NCI-H187 (cell line): ENCODE measurements at places on chromosomes 3 and 15.

DNA sequence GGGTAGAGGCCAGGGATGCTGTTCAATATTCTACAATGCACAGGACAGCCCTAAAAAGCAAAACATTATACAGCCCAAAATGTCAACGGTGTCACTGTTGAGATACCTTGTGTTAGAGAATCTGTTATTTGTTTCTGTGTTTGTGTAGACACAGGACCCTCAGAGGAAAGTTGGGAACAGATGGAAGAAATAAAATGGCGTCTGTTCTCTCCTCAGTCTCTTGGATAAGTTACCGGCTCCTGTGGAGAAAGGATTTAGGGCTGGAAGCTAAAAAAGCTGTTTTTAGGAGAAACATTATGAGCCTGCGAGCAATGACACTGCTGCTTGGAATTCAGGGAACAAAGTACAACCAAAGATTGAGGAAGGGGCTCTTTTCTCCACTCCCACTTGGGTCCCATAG is 688.6 kb upstream of the ZNF385D start:
- no peak for DNase-seq

DNA sequence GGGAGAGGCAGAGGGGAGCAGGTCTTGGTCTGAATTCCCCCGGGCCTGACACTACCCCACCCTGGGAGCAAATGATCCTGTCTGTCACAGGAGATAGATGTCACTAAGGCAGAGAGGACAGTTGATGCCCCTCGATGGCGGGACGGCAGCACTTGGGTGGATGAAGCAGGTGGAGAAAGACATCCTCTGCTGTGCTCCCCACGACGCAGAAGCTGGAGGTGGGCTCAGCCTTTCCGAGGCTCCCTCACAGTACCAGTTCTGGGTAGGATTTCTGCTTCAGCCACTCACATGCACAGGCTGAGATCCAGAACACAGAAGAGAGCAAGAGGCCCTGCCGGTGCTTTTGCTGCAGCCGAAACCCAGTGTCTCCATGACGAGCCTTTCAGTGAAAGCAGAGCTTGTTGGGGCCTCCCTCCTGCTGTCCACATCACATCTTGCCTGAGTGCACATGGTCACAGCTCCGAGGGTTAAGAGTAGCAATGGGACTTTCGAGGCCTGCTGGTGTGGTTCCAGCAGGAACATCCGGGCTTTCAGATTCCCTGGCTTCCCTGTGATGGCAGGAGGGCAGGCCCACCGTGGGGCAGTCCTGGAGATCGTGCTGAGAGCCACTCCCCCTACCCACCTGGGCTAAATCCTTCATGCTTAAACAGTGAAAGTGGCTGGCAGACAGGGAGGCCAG is 107.3 kb upstream of the PRR20G start:
- DNase-seq, result no peak

DNA sequence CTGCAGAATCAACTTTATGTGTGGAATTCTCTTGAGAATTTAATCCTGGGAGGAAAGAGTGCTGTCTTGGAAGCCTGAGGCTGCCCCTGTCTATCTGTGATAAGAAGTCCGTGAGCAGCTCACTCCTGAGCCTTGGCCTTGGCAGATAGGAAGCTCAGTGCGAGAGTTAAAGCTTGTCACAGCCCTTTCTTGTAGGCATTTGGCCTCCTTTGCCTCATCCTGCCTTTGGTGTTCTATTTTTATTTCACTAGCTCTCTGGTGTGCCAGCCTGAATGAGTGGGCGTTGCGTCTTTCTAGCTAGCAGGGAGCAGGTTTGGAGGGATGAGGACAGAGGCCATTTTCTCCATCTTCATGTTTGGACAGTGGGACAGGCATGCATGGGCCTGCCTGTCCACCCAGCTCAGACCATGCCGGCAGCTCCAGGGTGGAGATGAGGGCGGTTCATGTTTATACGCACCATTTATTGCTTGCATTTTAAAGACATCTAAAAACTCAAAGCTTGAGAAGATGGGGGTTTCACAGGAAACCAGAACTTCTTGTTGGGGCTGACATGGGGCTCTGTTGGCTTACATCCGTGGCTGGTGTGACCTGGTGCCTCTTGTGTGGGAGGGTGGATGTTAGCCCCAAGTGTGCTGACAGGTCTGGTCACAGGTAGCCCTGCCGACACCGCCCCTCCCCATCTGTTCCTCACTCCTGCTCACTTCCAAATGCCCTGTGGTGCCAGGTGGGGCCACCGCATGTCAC is 29.8 kb downstream of the IRAK2 start:
- DNase-seq, result no peak

DNA sequence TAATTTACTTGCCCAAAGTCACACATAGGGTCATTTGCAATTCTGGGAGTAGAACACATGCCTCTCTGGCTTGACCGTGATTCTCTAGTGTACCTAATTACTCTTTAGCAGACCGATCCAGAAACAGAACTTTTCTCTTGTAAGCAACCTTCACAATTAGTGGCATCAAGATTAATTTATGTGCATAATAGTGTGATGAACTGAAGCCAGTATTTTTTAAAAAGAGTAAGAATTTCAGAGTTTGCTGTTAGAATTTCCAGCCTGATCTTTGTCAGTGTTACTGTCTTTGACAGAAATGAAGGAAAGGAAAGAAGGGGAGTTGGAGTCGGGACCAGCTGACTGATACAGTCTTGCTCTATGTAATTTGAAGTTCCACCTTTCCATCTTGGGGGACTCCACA is 137.1 kb downstream of the SPATA16 start:
- DNase-seq, result no peak

DNA sequence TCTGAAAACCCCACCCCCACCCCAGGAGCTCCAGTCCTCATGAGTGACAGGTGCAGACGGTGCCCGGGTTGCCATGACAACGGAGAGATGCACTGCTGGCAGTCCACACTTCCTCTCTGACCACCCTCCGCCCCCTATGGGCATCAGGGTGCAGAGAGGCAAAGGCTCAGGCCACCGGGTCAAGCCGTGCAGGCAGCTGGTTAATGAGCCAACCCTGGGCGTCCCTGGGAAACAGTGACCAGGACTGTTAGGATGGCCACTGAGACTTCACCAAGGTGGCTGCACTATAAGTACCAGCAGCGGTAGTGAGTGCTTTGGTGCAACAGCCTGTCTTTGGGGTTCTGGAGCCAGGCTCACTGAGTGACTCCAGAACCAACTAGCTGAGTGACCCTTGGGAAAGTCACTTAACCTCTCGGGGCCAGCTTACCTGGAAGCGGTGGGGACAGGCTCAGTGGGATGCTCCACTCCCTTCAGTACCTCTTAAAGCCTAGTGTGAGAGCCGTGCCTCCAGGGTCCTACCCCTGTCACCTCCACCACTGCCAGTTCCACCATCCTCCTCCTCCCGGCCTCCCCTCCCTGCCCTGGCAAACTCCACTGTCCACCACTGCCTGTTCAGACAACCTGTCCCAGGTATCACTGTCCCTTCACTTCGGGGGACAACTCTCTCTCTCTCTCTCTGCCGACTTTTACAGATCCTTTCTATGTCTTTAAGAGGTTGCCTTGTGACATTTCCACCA is 121.0 kb upstream of the PRR20G start:
- no peak for DNase-seq

GRCh38 chr3:187726564-187726963 is 18.7 kb downstream of the BCL6 start:
- DNase-seq, result no peak

DNA sequence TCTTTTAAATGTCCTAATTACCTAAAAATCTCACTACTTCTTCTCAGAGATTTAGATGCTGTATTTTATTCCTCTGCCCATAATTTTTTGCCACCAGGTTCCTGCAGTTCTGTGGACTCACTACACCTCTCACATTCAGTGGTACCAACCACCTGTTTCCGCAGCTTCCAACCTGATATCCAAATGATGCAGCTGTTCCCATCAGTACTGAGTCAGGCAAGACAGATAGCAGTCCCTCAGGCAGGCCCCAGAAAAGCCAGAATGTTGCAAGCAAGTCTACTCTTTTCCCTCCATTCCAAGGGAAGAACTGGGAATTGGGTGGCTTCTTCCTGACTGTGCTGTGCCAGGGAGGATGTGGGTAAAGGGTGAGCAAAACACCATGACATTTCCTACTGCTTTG is 39.0 kb downstream of the MNS1 start:
- DNase-seq, result no peak

DNA sequence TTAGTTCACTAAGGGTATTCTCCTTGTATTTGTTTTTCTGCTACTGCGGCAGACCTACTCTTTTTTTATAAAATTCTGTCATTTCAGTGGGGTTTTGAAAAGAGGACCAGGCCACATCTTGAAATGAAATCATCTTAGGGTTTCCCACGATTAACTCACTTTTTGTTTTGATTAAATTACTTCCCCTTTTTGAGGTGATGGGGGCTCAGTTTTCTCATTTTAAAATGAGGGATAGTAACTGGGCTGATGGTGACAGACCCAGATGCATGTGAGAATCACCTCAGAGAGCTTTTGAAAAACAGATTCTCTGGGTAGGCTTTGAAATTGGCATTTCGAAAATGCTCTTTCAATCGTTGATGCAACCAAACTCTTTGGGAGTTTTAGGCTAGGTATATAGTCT is 24.2 kb downstream of the UBE2Q2 start:
- no peak for DNase-seq

DNA sequence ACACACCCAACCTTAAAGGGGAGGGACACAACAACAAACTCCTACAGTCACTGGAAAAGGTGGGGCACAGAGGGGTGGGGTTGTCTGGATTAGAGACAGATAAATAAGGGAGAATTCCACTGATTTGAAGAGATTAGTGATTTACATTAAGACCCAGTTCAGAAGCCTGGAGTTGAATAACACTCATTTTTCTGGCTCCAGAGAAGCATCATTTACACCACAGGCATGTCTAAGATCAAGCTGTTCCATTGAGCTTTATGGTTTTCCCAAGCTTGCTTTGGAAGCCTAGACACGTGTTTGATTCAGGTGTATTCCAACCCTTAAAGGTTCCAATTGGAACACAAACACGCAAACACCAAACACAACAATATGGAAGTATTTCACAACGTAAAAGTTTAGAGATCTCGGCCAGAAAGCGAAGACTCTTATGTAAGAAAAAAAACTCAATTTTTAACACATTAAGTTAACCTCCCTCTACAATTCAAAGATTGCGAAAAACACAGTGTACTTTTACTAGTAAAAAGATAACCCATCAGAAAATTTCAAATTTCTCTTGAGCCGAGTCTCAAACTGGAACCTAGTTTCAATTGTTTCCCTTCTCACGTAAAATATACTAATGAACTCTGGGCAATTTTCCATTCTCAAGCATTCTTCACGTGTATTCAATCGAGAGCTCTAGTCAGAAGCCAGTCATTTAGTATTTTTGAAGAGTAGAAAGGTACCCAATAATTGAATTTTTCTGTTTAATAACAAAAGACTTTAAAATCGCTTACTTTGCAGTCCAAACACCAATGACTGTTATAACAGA is 2.1 kb downstream of the TRA2B start:
- DNase-seq, result no peak

GRCh38 chr15:38864122-38864521 is 299.5 kb upstream of the RASGRP1 start:
- DNase-seq, result no peak

DNA sequence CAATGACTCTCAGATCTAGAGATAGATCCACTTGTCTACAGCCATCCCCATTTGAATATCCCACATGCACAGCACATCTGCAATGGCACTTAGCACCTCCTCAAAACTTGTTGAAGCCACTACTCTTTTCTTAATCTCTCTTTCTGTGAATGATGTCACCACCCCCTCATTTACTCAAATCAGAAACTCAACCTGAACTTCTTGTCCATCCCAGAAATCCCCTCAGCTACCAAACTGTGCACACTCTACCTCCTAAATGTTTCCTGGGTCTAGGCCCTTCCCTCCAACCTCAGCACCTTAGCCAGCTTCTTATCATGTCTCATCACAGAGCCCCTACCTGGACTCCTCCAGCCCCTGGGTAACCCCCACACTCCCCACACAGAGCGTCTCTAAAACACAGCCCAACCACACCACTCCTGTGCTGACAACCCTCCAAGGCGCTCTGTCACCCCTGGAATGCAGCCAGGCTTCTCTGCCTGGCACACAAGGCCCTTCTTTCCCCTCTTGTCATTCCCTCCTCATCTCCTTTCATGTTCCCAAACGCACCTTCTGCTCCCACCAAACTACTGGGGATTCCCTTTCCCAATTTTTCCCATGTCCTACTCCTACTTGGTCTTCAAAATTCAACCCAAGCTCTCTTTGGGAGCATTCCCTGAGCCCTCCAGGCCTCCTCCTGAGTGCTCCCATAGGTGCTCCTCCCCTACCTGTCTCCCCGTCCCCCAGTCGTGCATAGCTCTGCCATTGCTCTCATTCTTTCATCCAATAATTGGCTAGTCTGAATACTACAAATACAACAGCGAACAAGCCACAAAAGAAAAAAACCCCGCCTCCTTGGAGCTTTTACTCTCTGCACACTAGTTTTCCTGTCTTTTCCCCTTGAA is 39.8 kb upstream of the ZBTB38 start:
- DNase-seq, result no peak

- DNase-seq, result no peak
Measured at GRCh38 chr3:152315623-152316022, 46.9 kb downstream of the MBNL1 start.

GRCh38 chr3:105537371-105538080 is 170.8 kb downstream of the ALCAM start:
- no peak for DNase-seq

GRCh38 chr3:105965384-105965783 is 96.6 kb upstream of the CBLB start:
- no peak for DNase-seq

GRCh38 chr15:57591822-57592367 is at the start of gene MYZAP:
TSS of gene MYZAP (plus strand) at chr15:57591904. CDS start at chr15:57592035, 131 bp downstream.
- DNase-seq, result no peak

DNA sequence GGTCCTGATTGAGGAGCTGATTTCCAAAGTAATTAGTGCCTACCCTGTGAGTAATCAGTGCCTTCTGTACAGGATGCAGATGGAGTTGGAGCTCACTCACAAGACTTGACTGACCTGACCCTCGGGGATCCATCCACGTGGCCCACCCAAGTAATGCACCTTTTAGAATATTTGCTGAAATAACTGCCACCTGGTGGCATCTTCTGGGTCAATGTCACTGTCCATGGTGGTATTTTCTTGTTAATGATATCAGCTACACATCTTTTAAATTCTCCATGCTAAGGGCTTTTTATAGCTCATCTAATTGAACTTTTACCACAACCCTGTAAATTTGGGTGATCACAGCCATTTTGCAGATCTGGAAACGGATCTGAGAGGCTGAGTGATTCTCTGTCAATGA is 74.3 kb upstream of the ANKRD34C start:
- no peak for DNase-seq

DNA sequence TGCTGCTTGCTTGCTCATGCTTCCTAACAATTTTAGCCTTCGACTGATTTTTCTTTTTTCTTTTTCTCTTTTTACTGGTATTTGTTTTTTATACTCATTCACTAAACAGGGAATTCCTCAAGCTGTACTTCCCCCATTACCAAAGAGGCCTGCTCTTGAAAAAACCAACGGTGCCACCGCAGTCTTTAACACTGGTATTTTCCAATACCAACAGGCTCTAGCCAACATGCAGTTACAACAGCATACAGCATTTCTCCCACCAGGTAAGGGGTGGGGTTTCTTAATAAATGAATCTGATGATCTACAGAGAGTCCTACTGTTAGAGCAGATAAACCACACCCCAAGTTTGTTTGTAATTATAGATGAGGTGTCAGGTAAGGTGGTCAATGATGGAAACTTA is 178.8 kb downstream of the MBNL1 start:
- no peak for DNase-seq
